ENCODE measurements at places on chromosomes 2 and 18.

DNA sequence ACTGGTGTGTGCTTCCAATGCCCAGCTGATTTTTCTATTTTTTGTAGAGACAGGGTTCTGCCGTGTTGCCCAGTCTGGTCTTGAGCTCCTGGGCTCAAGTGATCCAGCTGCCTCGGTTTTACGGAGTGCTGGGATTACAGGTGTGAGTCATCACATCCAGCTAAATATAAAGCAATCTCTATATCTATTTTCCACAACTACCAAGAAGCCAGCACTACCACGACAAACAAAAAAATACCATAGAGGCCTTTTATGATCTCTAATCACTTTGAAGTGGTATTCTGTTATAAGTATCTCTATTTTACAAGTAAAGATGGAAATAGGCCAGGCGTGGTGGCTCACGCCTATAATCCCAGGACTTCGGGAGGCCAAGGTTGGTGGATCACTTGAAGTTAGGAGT is 34.7 kb downstream of the C2orf74 start:
- no peak for DNase-seq

- no peak for DNase-seq
These were observed 18.8 kb downstream of the NEMP2 start for GRCh38 chr2:190515687-190516086.

DNA sequence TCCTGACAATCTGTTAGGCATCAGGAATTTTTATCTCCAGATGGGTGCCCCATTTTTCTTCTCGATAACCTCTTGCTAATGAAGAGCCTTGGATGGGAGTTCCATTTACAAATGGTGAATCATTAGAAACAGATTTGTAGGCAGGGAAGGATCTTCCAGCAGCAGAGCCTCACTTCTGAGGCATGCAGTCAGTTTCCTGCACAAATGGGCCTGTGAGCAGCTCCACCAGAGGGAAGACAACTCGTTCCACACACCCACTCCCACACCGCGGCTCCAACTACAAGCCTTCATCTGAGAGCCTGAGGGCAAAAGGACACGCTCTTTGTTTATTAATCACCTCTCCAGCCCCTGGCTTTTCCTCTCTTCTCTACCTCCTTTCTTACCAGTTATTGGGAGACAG is 108.5 kb downstream of the CTAGE1 start:
- DNase-seq: no peak

DNA sequence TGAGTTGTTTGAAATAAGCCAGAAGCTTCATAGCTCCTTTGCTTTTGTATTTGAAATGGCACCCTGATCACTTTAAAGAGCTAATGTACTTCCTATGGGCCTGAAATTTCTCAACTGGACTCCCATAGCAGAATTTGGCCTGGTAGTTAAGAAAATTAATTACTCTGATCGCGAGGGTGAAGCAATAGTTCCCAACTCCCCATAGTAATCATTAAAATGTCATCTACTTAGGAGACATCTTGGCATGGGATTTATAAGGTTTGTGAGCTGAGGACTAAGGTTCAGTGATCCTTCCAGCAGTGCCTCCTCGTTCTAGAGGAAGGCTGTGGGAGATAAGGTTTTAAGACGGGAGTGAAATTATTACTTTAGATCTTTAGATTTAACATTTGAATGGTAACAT is 581.0 kb downstream of the ARHGAP15 start:
- no peak for DNase-seq

DNA sequence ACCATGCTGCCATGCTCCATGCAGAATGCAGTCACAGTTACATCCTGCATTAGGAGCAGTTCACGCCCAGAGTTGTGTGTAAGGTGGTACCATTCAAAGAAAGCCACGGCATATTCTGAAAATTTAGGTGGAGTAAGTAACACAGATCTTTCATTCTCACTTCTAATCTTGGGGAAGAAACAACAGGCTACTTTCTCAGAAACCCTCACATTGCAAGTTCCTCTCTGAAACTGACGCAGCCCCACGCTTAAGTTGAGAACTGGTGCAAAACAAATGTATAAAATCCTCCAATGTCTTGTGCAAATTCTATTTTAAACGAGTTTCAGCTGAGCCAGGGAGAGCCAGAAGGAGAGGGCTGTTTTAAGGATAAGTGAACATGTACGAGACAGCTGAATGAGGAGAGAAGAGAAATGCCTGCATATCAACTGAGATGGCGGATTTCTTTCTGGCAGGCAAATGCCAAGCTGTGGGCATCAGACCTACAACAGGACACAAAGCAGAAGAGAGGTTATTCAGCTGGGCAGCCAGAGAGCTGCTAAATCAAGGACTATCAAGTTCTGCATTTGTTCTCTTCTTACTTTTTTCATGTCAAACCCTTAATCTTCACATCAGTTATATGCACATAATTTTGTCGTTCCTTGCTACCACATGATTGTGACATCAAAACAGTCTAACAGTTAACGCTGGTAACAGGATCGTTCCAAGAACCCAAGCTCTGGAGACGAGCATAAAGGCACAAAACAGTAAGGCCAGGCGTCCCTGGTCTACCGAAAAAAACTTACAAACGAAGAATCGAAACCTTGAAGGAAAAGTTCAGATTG is 6.4 kb downstream of the ARL4C start:
- no peak for DNase-seq

- DNase-seq: no peak
These were observed 272.5 kb downstream of the TDRD15 start for GRCh38 chr2:21396252-21396651.

DNA sequence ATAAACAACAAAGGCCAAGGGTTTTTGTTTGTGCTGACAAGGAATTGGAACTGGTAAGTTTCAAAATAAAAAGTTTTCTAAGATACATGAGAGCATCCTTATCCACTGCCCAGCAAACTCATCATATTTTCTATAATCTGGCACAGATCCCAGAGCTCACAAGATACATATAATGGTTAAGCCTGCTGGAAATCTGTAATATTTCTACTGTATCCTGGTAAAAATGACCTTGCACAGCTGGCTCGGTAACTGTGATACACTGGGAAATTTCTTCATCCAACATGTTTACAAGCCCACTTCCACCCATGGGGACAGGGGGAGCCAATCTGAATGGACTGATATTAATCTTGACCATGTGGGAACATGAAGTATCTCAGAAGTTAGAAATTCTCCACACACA is 425.4 kb upstream of the MMADHC start:
- DNase-seq: peak; percentile 72

GRCh38 chr2:2010251-2010650 is 265.9 kb upstream of the PXDN start:
- no peak for DNase-seq

- DNase-seq: peak; percentile 39
These were observed 49.8 kb upstream of the LGALSL start for GRCh38 chr2:64404002-64404731.

DNA sequence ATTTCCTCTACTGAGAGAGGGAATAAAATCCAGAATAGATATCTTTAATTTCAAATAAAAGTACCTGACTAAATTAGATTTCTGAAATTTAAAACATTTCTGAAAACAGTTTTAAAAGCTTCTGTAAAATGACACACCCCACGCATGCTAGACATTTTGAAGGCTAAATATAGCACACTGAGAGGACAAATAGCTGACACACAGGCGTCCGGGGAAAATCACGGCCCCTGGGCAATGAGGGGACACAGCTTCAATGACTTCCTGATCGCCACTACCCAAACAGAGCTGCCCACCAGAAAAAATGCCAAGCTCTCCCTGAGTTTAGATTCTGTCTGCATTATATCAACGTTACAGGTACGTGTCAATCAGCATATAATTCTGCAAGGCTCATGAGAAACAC is 10.9 kb downstream of the TBC1D8 start:
- no peak for DNase-seq

GRCh38 chr2:24870891-24871705 is 48.9 kb downstream of the ADCY3 start:
- DNase-seq: no peak

DNA sequence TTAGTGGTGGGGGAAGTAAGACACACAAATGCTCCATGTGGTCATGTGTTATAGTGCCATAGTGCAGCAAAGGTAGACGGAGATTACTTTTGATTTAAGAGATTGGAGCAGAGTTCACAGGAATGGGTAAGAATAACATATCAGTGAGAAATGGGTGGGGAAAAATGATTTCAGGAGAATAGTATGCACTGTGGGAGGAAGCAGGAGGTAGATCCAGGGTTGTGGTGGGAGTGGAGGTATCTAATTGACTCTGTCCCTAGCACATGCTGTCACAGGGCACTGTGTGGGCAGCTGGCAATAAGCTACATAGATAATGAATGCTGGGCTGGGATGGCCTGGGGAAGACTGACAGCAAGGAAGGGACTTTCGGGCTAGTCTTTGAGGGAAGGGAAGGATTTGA is 65.3 kb downstream of the STAT1 start:
- no peak for DNase-seq

- no peak for DNase-seq
These were observed 305.7 kb downstream of the DYSF start for GRCh38 chr2:71759060-71759459.

DNA sequence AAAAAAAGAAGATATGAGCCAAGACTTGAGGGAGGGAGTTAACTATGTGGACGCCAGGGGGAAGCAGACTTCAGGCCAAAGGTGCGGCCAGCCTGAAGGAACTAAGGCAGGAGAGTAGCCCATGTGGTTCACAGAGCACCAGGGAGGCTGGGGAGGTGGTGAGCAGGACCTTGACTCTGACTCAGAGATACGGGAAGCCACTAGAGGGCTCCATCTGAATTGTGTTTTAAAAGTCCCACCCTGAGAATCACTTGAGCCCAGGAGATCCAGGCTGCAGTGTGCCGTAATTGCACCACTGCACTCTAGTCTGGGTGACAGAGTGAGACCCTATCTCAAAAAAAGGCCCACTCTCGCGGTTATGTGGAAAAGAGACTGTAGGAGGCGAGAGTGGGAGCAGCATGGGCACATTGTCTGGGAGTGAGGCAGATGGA is 12.3 kb downstream of the CEP192 start:
- no peak for DNase-seq

DNA sequence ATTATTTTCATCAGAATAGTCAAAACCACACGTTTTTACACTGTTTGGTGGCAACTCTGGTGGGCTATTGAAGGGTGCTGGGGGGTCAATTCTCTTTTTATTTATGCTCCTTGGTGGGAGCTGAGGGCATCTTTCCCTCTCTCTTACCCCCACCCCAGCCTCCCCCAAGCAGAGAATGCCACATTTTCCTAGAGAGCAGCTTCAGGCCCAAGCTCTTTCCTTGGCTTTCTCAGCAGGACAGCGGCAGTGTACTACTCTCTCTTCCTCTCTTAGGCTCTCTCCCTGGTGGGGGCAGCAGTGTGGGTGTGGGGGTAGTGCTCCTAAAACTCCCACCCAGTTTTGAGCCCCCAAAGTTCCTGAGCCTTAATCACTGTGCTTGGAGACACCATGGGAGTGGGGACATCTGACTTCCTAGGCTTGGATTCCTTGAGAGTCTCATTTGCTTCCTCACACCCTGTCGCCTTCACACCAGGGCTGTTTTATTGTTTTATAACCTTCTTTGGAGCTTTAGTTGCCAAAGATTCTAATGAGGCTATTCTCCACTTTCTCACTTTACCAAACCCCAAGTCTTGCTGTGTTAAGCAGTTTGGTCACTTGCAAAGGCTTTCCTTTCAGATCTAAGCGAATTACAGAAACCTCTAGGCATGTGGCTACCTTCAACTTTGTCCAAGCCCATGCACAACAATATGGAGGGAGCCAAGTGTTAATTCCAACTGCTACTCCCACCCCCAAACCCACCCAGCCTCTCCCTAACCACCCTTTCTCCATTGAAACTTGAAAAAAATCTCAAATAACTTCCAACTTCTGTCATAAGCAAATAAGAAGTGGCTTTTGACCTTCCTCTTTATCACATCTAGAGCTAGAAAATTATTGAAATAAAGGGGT is 6.0 kb upstream of the HOXD4 start:
- DNase-seq: no peak

DNA sequence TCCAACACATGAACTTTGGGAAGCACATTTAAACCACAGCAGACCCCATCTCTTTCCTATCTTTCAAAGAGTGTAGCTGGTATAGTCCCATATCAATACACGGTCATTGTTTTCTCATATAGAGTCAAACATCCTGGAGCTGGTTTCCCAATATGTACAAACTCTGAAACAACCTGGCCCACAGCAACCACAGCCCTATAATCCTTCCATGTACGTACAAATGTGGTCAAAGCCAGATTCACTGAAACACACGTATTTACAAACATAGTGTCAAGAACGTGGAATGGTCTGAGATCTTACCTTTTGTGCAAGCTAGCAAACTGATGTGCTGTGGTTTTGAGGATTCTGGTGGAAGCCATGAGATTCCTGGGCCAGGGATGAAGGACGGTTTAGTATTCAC is 97.3 kb downstream of the HS1BP3 start:
- no peak for DNase-seq

GRCh38 chr2:16899958-16900357 is 234.3 kb upstream of the CYRIA start:
- DNase-seq: no peak

GRCh38 chr2:152544638-152545037 is 172.6 kb downstream of the PRPF40A start:
- no peak for DNase-seq

- DNase-seq: no peak
These were observed 22.9 kb downstream of the RTTN start for GRCh38 chr18:70182548-70182947.

- DNase-seq: no peak
These were observed 279.0 kb upstream of the STON1 start for GRCh38 chr2:48250943-48251342.

- DNase-seq: peak; percentile 65
These were observed 48.8 kb downstream of the ADNP2 start for GRCh38 chr18:80157708-80158343.

DNA sequence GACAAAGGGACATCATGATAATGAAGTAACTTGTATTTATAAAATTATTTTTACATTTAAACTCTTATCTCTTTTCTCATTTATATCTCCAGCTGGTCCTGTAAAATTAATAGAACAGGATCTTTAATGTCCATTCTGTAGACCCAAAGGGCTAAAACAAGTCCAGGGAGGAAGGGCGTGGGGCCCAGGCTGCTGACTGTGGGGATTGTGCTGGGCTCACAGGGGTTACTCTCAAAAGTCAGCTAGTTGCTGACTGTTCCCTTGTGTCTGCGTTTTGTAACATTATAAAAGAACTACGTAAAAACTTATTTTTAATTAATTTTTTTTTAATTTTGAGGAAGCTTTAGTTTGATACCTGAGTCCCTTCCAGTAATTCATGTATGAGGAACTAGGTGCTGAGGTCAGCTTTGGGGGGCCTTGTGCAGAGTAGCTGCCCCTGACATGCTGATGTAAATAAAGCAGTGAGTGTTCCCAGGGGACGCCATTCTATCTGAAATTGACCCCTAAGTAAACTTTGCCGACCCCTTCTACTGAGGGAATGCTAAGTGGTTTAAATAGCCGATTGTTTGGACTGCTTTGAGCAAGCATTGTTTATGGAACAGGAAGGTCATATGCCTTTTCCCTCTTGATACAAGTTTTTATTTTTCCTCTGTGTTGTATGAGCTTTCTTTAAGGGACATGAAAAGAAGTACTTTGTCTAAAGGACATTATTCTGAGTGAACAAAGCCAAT is 56.4 kb downstream of the MERTK start:
- no peak for DNase-seq

DNA sequence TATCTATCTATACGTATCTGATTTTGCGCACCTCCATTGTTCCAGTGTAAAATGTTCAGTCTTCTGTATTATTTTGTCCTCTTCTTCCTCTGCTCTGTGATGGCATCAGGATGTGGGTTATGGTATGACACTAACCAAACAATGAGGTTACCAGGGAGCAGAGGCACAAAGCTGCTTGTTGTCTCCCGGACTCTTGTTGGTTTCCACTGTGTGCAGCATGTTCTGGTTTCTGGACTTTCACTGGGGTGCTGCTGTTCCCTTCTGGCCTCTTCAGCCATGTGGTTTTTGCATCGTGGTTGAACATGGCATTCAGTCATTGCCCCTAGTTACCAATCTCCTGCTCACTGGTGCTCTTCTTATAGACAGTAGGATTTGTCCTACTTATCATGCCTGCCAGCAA is 665.9 kb downstream of the CBLN2 start:
- DNase-seq: no peak
